ENCODE measurements at places on chromosomes 4 and X.

DNA sequence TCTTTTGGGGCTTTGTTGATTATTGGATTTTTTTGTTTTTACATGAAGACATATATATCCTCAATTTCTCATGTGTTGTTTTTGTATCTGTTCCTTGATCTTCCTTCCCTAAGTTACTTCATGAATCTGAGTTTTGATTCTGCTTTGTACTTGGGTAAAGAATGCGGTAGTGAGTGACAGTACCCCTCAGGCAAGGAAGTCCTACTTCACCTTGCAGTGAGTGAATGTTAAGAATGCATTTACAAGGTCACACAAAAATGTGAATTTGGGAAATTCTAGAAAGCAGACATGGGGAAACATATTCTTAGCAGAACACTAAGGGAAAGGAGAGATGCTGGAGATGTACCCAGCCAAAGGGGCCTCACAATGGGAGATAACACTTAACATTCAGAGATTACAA, 373.1 kb upstream of the LCORL start:
- no peak for DNase-seq

DNA sequence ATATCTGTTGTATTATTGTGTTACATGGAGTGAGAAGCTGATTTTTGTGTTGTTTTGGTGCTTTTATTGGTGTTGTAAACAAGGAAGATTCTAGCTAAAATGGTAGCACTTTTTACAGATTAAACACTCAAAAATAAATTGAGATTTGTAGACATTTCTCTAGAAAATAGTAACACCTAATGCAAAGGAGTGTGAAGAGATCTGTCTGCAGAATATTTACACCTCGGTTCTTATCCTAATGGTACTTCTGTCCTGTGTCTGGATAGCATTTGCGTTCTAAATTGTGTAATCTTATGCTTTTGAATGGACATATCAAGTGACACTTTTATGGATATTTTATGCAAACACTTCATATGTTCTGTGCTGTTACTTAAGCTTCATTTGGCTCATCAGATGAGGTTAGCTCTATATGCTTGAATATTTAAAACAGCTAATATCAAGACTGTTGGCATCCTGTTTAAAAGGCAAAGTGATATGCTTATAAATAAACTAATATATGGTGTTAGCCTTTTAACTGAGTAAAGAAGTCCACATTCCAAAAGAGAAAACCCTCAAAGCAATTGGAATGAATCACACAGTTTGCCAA, 6.0 kb downstream of the PCDH7 start:
- no peak for DNase-seq

- DNase-seq: no peak
Observed at GRCh38 chr4:123352240-123352945, 44.2 kb upstream of the SPRY1 start.

DNA sequence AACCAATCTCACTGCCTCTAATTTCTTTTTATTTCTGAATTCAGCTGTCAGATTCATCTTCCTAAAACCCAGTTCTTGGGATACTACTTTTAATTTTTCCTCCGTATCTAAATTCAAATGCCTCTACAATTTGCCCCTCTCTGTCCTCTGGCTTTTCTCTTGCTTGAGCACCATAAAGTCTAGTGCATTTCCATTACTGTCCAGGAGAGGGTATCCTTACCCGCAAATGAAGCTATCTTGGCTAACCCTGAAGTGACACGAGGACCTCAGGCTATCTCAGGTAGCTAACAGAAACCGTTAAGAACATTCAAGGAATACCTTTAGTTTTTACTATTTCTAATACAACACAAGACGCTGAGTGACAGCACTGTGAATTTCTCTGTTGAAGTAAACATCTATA, 49.4 kb upstream of the PRR32 start:
- DNase-seq: no peak

GRCh38 chr4:30860978-30861377, 140.8 kb downstream of the PCDH7 start:
- no peak for DNase-seq

All from BE2C (cell line).